ENCODE measurements at places on chromosomes 11 and 22. TPM values are rescaled to one million over a fixed set of nuclear protein-coding genes. Genes with fewer than 3 reads are reported as not detected.

The CFAP68 gene
- 14.7 TPM for polyA plus RNA-seq

The SLC43A1 gene
- 16.5 TPM for polyA plus RNA-seq

The KRTAP5-2 gene
- not detected for polyA plus RNA-seq

GRCh38 chr22:26893173-26894110 is 236.1 kb downstream of the MIAT start:
- no peak for DNase-seq

- no peak for DNase-seq
These were observed 119.3 kb downstream of the KCNQ1 start for GRCh38 chr11:2564008-2564530.

DNA sequence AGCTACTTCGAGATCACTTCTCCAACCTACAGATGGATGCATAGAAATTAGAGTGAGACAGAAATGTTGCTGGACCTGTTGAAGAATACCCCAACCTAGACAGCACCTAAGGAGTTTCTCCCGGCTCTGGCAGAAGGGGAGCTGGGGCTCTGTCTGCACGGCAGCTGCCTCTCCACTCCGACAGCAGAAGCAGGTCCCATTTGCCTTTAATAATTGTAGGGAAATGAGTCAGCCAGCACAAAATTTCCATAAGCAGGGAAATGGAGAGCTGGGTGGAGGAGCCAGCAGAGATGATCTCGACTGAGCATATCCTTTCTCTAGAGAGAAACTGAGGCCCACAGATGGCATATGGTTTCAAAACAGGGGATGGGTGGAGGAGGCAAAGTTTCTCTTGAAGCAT is 80.1 kb downstream of the EFCAB6 start:
- no peak for DNase-seq

- DNase-seq, result peak; percentile 83
These were observed 6.7 kb upstream of the MCAM start for GRCh38 chr11:119323532-119324033.

DNA sequence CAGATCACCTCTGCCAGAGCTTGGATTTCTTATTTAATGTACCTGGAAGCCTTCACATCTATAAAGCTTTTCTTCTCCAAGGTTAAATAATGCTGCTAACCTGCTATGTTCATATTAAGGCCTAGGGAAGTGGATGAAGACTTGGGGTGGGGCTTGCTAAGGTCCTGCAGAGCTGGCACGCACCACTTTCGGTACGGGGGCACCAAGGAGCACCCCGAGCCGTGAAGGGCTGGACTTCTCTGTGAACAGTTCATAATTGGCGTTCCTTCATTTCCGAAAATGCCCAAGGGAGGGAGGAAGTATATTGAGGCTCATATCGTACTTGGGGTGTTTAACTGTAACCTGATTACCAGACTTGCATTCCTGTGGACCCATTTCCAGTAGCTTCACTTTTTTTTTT is 59.6 kb downstream of the ST14 start:
- DNase-seq, result no peak

DNA sequence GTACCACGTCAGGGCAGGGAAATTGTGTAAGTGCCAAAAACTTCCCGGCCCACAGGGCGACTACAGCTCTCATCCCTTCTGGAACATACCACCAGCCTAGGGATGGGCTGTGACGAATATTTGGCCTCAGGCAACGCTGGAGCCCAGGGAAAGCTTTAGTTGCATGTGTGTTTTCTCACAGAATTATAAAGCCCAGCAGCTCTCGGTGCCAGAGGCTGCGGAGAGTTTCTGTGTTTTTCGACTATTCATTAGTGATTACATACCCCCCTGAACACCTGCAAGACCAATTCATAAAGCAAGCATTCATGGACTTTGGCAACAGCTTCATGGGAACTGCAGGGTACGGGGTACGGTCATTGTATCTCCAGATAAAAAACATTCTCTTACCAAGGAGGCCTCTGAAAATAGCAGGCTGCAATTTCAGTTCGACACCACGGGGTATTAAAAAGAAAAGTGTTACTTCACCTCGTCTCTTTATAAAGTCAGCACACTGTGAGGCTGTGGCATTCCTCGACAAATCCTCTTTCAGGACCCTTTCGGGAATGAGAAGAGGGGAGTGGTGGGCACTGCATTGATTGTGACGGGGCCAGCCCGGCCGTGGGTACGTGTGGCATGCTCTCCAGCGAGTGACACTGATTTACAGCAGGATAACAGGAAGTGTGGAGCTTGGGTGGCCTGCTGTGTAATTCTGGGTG is 243.6 kb upstream of the SORL1-AS1 start:
- DNase-seq, result peak; percentile 11

All from heart right ventricle (tissue), 16 donors.